ENCODE measurements at places on chromosomes 6 and 20.
A peak's percentile ranks its signal among the peaks of the same experiment; 100 is the strongest.

GRCh38 chr20:41230136-41230535 lies 87.4 kb downstream of the ZHX3 start:
- no peak for DNase-seq

DNA sequence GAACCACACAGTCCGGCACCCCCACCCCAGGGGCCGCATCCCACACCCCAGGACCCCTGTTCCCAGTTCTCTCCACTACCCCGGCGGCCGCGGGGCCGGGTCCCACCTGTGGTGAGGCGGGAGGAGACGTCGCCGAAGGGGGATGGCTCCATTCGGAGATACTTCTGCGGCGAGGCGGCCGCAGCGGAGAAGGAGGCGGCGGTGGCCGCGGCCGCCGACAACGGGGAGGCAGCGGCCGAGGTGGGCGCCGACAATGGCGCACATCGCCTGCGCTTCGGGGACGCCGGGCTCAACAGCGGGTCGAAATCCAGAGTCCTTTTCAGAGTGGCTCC lies 723 bp downstream of the AKIRIN2 start:
- no peak for DNase-seq

DNA sequence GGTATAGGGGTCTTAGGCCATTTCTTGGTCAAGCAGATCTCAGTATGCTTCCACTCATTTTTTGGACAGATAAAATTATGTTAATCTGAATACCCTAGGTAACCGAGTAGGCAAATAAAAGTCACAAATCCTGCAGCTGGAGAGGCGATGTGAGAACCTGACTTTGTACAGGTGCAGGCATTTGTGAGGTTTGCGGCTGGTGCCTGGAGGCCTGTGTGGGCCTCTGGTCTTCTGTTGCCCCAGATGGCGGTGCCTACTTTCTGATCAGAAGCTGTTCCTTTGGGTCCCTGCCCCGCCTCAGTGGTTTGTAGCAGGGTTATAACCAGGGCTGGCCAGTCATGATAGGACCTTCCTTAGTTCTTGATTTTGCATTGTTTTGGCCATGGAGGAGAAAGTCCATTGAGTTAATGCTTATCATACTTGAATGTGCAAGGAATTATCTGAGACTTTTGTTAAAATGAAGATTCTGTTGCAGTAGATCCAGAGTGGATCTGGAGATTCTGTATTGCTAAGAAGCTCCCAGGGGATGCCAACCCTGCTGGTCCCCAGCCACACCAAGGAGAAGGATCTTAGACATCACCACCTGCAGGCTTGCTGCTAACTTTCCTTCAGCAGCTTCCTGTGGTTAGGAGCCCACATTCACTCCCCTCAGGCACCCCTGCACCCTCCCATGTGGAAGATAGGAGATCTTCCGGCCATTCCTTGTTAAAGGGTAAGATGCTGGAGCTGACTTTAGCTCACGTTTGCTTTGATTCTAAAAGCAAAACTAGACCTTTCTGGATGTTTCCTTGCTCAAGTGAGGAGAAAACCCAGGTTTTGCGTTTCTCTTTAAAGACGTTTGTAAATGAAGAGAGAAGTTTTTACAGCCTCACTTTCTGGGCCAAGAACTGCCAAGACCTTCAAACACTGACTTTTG lies 50.7 kb downstream of the LRRC1 start:
- no peak for DNase-seq

DNA sequence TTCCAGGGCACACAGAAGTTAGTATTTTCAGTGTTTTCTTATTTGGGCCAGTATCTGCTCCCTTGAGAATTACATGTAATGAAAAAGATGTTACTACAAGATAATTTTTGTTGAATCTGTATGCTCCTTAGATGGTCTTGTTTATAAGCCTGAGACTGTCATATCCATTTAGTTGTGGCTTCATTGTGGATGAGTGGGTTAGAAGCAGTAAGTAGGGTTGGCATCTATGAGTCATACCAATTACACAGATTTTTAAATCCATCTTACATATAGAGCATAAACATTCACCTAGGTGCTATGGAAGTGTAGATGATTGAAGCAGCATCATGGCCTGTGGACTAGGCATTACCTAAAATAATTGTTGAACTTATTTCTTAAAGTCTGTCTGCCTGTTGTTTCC lies 13.5 kb upstream of the BAG2 start:
- DNase-seq, result no peak

DNA sequence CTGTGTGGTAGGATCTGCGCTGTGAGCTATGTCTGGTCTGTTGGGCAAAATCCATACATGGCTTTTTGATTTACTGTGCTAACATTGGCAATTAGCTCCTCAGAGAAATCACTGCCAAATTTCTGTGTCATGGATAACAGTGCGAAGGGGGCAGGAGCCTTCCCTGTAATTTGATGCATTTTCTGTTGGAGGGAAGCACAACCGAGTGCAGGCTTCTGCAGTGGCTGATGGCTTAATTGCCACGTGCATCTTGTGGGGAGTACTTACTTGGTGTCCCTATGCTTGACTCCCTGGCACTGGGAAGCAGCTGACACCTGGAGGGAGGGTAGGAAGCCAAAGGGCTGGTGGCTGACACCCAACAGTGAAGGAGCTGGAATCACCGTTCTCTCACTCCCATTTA lies 99.3 kb upstream of the PROKR2 start:
- no peak for DNase-seq

DNA sequence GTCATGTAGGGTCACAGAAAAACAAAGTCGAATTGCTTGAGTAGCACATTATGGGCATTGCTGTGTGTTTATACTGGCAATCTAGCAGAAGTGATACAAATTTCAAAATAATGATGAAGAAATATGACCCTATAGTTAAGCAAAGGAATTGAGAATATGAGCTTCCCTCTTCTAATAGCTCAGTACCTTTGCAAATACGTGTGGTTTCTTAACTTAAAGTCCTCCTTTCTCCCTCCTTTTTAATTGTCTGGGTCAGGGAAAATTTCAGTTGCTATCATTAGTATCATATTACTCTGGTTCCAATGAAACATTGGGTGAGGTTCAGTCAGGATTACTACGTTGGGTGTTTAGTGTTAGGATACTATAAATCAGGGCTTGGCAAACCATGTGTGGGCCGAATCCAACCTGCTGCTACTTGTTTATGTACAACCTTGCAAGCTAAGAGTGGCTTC lies 166.8 kb upstream of the CARMIL1 start:
- DNase-seq, result no peak

- peak; percentile 78 for DNase-seq
Observed at GRCh38 chr20:25254986-25255680, 7.2 kb downstream of the PYGB start.

All from left ventricle myocardium superior (tissue), 1 donor.